ENCODE measurements at places on chromosomes 5 and 9. TPM values are rescaled to one million over a fixed set of nuclear protein-coding genes. Genes with fewer than 3 reads are reported as not detected.

CDK5RAP2 gene
- 49.1 TPM for total RNA-seq

DNA sequence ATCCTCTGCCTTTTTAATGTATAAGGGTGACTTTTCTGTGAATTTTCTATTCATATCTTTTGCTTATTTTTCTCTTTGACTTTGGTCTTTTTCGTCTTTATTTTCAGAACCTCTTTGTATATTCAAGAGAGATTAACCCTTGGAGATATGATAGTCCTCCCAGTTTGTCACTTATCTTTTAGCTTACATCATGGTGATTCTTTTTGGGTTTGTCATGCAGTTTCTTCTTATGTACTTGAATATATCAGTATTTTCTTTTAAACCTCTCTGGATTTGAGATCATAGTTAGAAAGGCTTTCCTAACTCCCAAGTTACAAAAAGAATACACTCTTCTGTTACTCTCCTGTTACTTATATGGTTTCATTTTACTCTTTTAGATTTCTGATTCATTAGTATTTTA is 27.5 kb upstream of the GPR21 start:
- peaks cover 18% of the 10 kb centered on the region for H3K36me3 ChIP-seq
- H3K27ac ChIP-seq, result no peak overlapping the region
- no peak overlapping the region for H3K4me3 ChIP-seq
- no peak for DNase-seq

GRCh38 chr5:1755321-1755949 is 44.2 kb downstream of the MRPL36 start:
- H3K4me1 ChIP-seq, result peaks cover 21% of the 10 kb centered on the region
- H3K4me3 ChIP-seq, result no peak overlapping the region
- no peak for DNase-seq
- peaks cover 9% of the 10 kb centered on the region for H3K36me3 ChIP-seq
- peak overlapping the region; percentile 6 for H3K27ac ChIP-seq
- peaks cover 3% of the 10 kb centered on the region for H3K27me3 ChIP-seq

DNA sequence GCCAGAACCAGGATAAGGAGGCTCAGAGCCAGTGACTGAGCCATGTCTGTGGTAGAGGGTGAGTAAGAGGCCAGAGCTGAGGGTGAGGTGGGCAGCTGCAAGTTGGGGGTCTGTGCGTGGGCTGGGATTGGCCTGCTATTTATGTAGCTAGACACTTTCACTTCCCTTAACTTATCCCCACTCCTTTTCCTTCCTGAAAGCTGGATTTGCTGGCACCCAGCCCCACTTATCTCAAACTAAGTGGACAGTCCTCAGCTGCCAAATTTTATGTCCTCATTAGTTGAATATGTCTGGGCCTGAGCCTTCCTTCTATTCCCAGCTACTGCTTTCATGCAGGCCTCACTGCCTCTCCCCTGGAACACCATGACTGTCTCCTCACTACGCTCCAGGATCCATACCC is at the start of gene CCL21:
Gene CCL21, minus strand, starts transcription at position 114 of the 400 bp plus-strand sequence. Its CDS starts 70 bp downstream, at position 44.
- peaks cover 16% of the 10 kb centered on the region for H3K27me3 ChIP-seq
- no peak within 1 kb of the TSS for H3K4me3 ChIP-seq
- H3K27ac ChIP-seq, result no peak within 1 kb of the TSS
- H3K36me3 ChIP-seq, result no peaks in the 10 kb centered on the region
- no peaks in the 10 kb centered on the region for H3K4me1 ChIP-seq
- DNase-seq, result no peak

PRUNE2 gene
- 13.1 TPM for total RNA-seq

DNA sequence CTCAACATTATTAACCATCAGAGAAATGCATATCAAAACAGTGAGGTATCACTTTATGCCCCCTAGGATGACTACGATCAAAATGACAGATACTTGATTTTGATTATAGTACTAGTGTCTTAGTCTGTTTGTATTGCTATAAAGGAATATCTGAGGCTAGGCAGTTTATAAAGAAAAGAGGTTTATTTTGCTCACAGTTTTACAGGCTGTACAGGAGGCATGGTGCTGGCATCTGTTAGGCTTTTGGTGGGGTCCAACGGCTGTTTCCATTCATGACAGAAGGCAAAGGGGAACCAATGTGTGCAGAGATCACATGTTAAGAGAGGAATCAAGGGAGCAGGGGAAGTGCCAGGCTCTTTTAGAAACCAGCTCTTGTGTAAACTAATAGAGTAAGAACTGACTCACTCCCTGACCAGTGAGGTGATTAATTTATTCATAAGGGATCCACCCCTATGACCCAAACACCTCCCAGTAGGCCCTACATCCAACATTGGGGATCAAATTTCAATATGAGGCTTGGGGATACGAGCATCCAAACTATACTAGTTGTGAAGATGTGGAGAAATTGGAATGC is 16.0 kb upstream of the AFF4 start:
- H3K27ac ChIP-seq, result no peak overlapping the region
- H3K27me3 ChIP-seq, result no peaks in the 10 kb centered on the region
- no peaks in the 10 kb centered on the region for H3K4me1 ChIP-seq
- H3K36me3 ChIP-seq, result peaks cover 5% of the 10 kb centered on the region
- no peak overlapping the region for H3K4me3 ChIP-seq

NR6A1 gene
- total RNA-seq, result 222 TPM

GNA14 gene
- 21.0 TPM for total RNA-seq

DNA sequence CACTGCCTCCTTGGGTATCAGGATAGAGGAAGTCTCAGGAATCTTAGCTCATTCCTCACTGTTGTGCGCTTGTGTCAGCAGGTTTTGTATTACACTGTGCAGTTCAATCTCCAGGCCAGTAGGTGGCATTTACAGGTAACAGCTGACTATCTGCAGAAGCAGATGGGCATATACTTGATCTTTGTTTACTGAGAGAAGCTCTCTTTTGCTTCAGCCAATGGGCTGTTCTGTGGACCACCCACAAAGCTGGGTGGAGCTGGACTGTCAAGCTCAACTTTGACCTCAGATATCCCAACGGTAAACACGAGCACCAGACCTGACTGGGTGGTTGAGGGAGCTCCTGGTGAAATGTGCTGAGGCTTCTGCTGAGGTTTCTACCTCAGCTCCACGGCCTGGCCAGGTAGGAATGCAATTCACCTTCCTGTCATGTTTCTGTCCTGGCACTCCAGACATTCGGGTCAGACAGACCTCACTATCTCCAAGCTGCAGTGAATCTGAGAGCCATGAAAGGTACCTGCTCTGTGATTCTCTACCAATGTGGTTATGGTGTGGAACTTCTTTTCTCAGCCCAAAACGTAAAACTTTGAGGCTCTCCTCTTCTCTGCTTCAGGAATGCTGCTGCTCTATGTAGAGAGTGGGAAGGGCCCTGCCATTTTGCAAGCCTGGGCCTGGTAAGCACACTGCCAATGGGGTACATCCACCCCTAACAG is 167.9 kb upstream of the ACTBL2 start:
- H3K27ac ChIP-seq, result peak overlapping the region; percentile 82
- H3K4me3 ChIP-seq, result no peak overlapping the region
- H3K27me3 ChIP-seq, result no peaks in the 10 kb centered on the region
- peak; percentile 49 for DNase-seq
- 0 out of 2 replicates have a peak, but pooled peaks cover 3% of the 10 kb centered on the region for H3K36me3 ChIP-seq

GRCh38 chr9:124038239-124038638 is 26.7 kb downstream of the LHX2 start:
- no peaks in the 10 kb centered on the region for H3K36me3 ChIP-seq

CD14 gene
- total RNA-seq, result 0.63 TPM

- peaks cover 4% of the 10 kb centered on the region for H3K27me3 ChIP-seq
- no peak for DNase-seq
- H3K4me3 ChIP-seq, result no peak overlapping the region
- H3K27ac ChIP-seq, result no peak overlapping the region
These were observed 265.4 kb upstream of the VLDLR start for GRCh38 chr9:2356041-2356790.
